ENCODE measurements at places on chromosomes 2 and 18.

GRCh38 chr2:74935975-74936391 is 22.5 kb upstream of the POLE4 start:
- no peak for DNase-seq

GRCh38 chr2:134763164-134763710 is 44.4 kb upstream of the TMEM163 start:
- DNase-seq, result no peak

- DNase-seq, result no peak
Observed at GRCh38 chr2:51218047-51218446, 186.1 kb upstream of the NRXN1 start.

- no peak for DNase-seq
Observed at GRCh38 chr2:64944484-64944883, 44.7 kb upstream of the SLC1A4 start.

DNA sequence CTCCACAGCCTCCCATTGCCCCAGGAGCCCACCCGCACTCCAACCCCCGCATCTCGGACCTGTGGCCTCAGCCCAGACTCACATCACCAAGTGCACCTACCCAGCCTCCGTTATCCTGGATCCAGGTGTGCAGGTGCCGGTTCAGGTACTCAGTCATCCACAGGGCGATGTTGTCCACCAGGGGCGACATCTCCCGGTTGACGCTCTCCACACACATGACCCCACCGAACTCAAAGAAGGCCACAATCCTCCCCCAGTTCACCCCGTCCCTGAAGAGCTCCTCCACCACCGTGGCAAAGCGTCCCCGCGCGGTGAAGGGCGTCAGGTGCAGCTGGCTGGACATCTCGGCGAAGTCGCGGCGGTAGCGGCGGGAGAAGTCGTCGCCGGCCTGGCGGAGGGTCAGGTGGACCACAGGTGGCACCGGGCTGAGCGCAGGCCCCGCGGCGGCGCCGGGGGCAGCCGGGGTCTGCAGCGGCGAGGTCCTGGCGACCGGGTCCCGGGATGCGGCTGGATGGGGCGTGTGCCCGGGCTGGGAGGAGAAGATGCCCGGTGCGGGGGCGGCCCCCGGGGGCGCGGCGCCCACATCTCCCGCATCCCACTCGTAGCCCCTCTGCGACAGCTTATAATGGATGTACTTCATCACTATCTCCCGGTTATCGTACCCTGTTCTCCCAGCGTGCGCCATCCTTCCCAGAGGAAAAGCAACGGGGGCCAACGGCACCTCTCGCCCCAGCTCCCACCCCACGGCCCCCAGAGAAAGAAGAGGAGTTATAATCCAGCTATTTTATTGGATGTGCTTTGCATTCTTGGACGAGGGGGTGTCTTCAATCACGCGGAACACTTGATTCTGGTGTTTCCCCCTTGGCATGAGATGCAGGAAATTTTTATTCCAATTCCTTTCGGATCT is 1.3 kb downstream of the BCL2 start:
- DNase-seq, result peak; percentile 88

- DNase-seq, result no peak
Observed at GRCh38 chr2:54979321-54980044, 70.8 kb downstream of the RTN4 start.

DNA sequence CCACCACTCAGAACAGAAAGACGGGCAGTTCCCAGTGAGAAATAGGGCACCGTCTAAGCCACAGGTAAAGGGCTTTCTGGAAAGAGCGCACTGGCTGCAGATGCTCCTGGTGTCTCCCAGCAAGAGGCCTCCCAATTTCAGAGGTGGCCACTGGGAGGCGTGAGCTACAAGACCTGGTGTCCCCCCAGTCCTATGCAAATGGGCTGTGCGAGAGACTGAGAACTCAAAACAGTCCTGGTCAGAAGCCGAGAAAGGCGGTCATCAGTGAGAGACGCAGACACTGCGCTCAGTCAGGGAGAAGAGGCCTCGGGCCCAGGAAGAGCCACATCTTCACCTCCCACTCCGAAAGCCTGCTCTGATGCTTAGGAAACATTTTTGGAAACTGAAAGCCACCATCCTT is 179.5 kb downstream of the EIPR1 start:
- no peak for DNase-seq

GRCh38 chr2:78035804-78036203 is 513.6 kb upstream of the LRRTM4 start:
- DNase-seq, result no peak

DNA sequence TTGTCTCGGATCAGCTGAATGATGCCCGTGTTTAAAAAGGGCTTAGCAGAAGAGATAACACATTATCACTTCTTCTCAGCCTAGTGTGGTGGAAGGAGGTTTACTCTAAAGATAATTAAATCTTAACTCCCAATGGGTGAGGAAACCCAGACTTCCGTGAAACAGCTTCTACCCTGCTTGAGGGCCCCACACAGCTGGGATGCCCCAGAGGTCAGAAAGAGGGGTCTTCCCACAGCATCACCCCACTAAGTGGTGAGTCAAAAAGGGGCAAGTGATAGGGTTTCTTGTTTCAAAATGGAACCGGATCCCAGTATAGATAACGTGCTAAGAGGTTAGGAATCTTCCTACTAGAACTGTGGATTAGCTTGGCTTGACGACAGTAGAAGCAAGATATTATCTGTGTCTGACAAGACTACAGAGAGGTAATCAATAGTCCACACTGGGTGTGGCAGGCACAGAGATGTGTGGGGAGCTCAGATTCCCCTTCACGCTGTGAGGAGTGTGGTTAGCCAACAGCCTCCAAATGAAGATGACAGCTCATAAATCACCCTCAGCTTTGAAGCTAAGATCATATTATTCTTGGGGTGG is 129.6 kb upstream of the COPS8 start:
- no peak for DNase-seq

DNA sequence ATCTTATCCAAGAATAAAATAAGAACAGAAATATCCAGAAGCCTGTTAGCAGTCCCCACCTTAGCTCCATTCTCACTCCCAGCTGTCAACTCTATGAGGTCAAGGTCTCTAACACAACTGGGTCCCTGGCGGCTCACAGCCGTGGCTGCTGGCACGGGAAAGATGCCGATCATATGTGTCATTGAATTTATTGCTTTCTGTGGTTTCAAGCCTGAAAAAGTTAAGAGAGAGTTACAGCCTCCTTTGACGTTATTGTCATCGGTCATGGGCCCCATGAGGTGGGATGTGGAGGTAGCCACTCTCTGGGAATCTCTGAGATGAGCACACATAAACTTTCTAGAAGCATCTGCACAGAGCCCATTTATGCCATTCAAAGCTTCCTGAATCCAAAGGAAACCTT is 28.7 kb upstream of the CABLES1 start:
- no peak for DNase-seq

DNA sequence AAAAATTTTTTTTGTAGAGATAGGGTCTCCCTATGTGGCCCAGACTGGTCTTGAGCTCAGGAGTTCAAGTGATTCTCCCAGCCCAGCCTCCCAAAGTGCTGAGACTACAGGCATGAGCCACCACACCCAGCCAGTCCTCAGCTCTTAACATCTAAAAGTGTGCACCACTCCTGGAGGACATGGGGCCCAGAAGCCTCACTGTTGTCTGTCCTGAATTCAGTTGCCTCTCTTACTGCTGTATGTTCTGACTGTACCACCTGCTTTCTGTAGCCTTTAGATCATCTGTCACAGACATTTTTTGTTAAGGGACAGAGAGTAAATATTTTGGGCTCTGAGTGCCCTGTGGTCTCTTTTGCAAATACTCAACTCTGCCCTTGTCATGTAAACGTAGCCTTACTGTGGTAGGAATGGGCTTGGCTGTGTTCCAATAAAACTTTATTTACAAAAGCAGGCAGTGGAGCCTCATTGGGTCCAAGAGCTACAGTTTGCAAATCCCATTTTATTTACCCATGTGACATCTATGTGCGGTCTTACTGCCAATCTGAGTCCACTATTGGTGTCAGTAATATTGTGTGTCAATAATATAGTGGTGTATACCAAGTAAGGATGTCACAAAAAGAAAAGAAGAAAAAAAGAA is 38.1 kb downstream of the TMEM37 start:
- no peak for DNase-seq

DNA sequence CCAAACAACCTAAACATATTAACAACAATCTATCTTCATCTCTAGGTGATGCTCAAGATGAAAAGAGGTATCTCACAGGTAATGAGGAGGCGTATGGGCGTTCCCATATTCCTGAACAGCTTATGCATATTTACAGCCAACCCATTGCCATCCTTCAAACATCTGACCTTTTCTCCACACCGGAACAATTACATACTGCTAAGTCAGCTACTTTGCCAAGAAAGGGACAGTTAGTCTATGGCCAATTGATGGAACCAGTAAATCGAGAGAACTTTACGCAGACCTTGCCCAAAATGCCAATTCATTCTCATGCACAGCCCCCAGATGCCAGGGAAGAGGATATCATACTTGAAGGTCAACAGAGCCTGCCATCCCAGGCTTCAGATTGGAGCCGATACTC is 68.0 kb downstream of the FAM171B start:
- DNase-seq, result no peak

- no peak for DNase-seq
Observed at GRCh38 chr2:122194546-122194945, 439.1 kb downstream of the TSN start.

- DNase-seq, result no peak
Observed at GRCh38 chr18:63683152-63683551, 19.6 kb upstream of the SERPINB11 start.

- DNase-seq, result no peak
Observed at GRCh38 chr2:2623939-2624338, 292.9 kb upstream of the MYT1L start.

GRCh38 chr2:21165350-21165749 is 41.6 kb downstream of the TDRD15 start:
- DNase-seq, result no peak

GRCh38 chr2:62760026-62760425 is 54.5 kb downstream of the EHBP1 start:
- no peak for DNase-seq

DNA sequence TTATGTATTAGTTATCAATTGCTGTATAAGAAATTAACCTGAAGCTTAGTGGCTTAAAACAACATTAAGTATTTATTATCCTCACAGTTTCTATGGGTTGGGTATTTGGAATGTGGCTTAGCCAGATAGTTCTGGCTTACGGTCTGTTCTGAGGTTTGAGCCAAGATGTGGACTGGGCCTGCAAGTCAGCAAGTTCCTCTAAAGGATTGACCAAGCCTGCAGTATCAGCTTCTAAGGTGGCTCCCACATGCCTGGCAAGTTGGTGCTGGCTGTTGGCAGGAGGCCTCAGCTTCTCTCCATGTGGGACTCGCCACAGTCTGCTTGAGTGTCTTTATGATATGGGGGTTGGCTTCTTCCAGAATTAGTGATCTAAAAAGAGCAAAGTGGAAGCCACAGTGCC is 45.0 kb upstream of the TCF4 start:
- DNase-seq, result no peak

GRCh38 chr18:45954070-45954934 is 12.8 kb downstream of the EPG5 start:
- no peak for DNase-seq

GRCh38 chr2:20410556-20411277 is 36.2 kb upstream of the RHOB start:
- no peak for DNase-seq

- no peak for DNase-seq
Observed at GRCh38 chr18:69580107-69580506, 179.4 kb downstream of the DOK6 start.

DNA sequence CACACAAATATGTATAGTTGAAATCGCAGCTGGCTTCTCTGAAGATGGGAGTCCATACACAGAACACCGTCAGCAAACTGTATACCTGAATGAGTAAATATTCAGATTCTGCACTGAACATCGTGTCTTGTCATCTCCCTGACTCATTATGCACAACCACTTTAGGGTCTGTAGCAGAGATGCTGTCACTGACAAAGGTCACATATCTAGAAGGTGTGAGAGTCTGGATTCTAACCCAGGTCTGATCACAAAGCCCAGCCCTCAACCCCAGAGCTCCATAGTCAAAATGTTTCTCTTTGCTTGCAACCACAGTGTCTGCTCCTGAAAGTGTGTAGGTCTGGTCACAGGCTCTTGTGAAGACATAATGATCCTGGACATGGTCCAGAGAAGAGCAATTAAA is 78.3 kb upstream of the PAX8 start:
- no peak for DNase-seq

GRCh38 chr2:64329848-64330247 is 124.1 kb upstream of the LGALSL start:
- DNase-seq, result no peak

- DNase-seq, result no peak
Observed at GRCh38 chr2:234932591-234933168, 19.1 kb upstream of the SH3BP4 start.

DNA sequence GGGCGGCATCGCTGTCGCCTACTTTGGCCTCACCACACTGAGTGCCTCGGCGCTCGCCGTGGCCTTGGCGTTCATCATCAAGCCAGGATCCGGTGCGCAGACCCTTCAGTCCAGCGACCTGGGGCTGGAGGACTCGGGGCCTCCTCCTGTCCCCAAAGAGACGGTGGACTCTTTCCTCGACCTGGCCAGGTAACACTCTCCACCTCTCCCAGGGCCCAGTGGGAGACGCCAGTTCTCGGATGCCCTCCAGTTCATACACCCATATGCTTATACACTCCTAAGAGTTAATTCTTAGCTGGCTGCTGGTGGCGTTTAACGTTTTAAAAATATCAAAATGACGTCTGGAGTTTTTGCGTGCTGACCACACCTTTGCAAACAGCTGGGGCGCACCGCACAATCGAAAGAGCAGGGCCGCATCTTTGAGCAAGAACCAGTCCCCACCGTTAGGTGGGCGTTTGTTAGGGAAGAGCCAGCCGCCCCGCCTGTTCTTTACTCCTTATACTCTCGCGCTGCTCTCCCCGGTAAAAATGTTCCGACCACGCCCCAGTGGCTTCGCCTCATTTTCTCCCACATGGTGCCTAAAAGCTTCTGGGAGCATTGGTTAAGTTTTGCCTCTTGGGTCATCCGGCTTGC is 899 bp downstream of the SLC1A4 start:
- peak; percentile 37 for DNase-seq

DNA sequence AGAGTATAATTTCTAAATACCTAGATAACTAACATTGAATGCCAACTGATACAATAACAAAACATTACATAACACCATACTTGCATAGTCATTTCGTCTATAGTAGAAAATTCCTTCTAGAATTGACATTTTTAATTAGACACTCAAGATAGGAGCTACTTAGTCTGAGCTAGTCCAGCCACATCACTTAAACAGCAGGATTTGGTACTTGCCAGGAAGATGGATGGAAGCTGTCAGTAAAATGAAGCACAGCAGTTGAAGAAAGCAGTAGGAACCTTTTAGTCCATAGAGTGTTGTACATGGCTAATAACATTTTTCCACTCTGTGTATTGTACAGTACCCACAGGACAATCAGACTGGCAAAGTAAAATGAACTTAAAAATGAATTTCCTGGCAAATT is 372.0 kb downstream of the GALNT13 start:
- no peak for DNase-seq

- no peak for DNase-seq
Observed at GRCh38 chr18:9343577-9343976, 9.0 kb downstream of the TWSG1 start.
